NCI-H1092 (cell line): ENCODE measurements at places on chromosomes 1 and 21.

DNA sequence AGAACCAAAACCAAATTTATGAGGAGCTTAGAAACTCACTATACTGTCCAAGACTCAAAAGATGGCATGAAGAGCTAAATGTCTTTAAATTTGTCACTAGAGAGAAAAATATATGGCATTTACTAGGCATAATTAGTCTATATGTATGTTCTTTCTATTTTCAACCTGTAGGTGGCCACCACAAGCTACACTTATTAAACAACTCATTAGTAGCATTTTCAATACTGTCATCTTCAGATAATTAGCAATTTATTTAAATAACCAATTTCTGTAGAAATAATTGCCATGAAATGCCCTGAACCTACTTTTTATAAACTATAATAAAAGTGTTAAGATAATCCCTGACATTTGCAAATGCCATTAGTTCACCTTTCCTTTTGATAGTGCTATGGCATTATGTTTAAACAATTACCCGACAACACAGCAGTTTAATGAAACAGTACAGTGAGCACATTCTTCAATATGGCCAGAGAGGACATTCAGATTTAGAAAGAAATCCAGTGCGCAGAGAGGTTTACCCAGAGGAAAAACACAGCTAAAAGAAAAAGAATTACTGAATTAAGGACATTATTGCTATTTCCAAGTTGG lies 522.5 kb downstream of the PTBP2 start:
- no peak for DNase-seq

GRCh38 chr1:243179720-243180119 lies 75.4 kb downstream of the CEP170 start:
- DNase-seq = no peak

GRCh38 chr1:11826946-11827345 lies 20.6 kb downstream of the NPPA start:
- no peak for DNase-seq

DNA sequence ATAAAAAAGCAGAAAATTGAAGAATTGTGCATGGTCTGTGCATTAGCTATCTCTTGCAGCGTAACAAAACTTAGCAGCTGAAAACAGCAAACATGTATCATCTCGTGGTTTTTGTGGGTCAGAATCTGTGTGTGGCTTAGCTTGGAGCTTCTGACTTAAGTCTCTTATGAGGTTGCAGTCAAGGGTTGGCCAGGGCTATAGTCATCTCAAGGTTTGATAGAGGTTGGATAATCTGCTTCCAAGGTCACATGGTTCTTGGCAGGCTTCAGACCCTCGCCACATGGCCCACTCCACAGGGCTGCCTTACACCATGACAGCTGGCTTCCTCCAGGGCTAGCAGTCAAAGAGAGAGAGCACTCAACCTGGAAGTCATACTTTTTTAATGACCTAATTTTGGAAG lies 35.9 kb downstream of the CNST start:
- no peak for DNase-seq

DNA sequence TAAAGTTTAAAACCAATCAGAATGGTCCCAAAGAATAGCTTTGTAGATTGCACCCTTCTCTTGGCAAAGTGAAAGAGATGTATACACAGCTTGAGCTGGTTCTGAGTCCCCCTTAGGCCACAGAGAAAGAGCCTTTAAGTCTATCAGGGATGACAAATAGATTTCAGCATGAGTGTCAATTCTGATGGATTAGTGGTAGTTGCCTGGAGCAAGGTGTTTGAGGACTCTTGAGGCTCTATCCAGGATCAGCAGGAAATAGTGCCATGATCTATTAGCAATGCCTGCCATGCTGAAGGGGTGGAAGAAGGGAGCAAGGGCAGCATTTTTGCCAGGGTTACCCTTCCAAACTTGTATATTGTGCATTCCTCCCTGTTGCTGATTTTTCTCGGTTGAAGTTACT lies 116.6 kb downstream of the ATG4C start:
- DNase-seq = no peak

GRCh38 chr1:114152089-114152507 lies 1.6 kb downstream of the SYT6 start:
- no peak for DNase-seq

DNA sequence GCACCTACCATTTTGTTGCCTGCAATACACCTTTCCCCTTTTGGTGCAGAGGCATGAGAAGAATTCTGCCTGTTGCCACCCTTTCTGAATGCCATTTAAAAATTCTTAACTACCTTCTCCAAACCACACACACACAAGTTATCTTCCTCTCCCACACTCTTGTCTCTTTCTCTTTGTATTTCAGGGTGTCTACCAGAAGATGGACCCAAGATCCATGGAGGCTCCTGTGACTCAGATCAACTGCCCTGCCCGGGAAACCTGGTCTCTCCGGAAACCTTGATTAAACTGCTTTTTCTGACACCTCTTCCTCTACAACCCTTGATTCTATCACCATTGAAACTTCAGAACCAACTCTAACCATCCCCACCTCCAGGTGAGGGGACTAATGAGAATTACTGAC lies 2.4 kb upstream of the TARS2 start:
- DNase-seq = no peak

- no peak for DNase-seq
Observed at GRCh38 chr1:89978755-89979154, 16.2 kb upstream of the ZNF326 start.

DNA sequence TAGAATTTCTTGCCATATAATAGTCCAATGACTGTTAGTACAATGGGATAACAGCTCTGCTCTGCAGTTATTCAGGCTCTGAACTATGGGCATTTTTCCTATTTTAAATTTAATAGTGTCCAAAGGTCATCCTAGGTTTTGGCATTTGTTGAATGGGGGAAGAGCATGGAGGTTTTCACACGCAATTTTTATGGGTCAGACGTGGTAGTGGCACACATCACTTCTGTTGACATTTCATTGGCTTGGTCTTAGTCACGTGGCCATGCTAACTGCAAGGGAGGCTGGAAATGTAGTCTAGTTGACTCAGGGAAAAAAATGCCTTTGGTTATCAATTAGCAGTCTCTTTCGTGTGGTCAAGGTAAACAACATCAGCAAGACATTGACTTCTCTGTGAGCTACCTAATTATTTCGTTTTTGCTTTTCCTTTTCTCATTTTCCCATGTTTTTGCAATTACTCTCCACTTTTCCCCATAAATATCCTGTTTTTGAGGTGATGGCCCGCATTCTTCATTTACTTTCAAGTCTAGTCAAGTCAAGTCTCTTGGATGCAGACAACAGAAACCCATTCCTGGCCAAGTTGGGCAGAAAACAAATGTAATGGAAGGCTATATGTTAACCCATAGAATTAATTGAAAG lies 82.8 kb downstream of the DYRK1A start:
- DNase-seq = no peak

GRCh38 chr1:25556791-25557476 lies 13.5 kb downstream of the LDLRAP1 start:
- DNase-seq = no peak

- no peak for DNase-seq
Observed at GRCh38 chr1:38064197-38064903, 17.8 kb upstream of the POU3F1 start.

DNA sequence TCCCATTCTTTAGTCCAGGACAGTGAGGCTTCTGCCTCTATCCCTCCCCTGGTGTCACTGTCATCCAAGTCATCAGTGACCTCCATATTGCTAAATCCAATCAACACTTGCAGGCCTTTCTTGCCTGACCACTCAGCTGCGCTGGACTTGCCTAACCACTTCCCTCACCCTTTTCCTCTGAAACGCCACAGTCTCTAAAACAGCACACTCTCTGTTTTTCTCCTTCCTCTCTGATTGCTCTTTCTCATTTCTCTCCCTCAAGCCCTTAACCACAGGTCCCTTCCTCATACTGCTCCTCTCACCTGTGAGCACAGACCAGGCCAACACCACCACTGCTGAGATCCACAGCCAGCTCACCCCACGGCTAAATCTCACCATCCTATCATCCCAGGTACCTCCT lies 17.5 kb downstream of the TAL1 start:
- no peak for DNase-seq

DNA sequence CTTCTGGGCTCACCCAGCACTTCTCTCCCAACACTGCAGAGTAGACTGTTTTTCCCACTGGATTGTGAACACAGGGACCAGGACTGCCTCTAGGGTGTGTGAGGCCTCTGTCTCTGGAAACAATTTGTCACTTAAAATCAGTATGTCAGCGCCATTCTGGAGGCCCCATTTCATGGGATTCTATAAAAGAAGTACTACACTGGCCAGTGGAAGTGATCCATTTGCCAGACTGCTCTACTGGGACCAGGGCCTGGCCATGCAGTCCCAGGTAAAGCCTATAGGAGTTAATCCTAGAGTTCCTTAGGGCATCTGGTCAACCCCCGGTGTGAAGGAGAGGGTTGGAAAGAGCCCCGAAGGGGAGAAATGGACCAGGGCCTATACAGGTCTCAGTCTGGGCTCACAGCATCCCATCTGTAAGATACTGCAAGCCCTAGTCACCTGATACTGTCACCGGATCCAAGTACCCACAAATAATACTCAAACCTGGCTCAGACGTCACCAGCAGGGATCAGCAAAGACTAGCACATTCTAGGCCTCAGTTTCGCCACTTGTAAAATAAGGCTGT lies 245.0 kb downstream of the FOXD2 start:
- DNase-seq = no peak

DNA sequence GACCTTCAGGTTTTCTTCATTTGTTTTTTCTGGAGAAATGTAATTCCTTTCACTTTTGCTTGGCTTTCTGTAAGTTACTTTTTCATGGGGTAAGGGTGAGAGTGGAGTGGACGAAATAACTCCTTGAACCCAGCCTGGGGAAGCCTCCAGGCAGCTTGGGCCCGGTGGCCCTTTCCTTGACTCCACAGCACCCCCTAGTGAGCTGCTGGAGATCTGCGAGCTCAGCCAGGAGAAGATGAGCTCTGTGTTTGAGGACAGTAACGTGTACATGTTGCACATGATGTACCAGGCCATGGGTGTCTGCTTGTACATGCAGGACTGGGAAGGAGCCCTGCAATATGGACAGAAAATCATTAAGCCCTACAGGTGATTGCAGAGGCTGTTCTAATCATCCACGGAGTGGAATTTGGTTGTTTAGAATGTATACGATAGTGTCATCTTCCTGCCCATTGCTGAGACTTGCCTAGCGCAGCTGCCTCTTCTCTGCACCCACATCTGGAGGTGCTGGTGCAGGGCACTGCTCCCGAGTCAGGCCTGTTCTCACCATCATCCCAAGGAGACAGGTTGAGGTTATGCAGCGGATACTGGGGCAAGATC lies 51.0 kb downstream of the SMYD2 start:
- peak; percentile 33 for DNase-seq

- no peak for DNase-seq
Observed at GRCh38 chr21:45837936-45838335, 143.6 kb upstream of the COL6A1 start.

DNA sequence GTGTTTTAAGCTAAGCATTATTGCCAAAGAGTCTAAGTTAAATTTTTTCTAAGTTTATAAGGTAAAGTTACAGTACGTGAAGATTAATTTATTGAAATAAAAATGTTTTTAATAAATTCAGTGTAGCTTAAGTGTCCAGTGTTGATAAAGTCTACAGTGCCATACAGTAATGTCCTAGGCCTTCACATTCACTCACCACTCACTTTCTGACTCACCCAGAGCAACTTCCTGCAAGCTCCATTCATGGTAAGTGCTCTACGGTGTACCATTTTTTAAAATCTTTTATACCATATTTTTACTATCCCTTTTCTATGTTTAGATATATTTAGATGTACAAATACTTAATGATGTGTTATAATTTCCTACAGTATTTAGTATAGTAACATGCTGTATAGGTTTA lies 173.2 kb downstream of the CACNA1E start:
- DNase-seq = no peak

GRCh38 chr1:226983992-226984364 lies 43.9 kb downstream of the COQ8A start:
- DNase-seq = no peak

- DNase-seq = no peak
Observed at GRCh38 chr1:85330711-85331290, 54.4 kb upstream of the BCL10 start.
